ENCODE measurements at places on chromosomes 7 and 10.

DNA sequence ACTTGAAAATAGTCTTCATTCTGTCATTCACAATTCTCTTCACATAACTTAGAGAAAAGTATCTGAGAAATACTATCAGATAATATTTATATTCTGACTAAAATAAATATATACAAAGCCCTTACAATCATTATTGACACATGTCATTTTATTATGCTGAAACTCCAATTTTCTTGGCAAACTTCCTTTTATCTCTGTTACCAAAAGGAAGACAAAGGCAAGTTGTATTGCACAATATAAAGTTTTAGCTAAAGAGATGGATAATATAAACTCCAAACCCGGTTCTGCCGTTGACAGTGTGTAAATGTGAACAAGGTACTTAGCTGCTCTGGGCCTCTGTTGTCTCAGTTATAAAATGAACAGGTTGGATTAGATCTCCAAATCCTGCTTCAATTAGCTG is 99.0 kb upstream of the MDFIC start:
- DNase-seq: no peak

- DNase-seq: no peak
Observed at GRCh38 chr7:17094963-17095574, 203.4 kb upstream of the AHR start.

DNA sequence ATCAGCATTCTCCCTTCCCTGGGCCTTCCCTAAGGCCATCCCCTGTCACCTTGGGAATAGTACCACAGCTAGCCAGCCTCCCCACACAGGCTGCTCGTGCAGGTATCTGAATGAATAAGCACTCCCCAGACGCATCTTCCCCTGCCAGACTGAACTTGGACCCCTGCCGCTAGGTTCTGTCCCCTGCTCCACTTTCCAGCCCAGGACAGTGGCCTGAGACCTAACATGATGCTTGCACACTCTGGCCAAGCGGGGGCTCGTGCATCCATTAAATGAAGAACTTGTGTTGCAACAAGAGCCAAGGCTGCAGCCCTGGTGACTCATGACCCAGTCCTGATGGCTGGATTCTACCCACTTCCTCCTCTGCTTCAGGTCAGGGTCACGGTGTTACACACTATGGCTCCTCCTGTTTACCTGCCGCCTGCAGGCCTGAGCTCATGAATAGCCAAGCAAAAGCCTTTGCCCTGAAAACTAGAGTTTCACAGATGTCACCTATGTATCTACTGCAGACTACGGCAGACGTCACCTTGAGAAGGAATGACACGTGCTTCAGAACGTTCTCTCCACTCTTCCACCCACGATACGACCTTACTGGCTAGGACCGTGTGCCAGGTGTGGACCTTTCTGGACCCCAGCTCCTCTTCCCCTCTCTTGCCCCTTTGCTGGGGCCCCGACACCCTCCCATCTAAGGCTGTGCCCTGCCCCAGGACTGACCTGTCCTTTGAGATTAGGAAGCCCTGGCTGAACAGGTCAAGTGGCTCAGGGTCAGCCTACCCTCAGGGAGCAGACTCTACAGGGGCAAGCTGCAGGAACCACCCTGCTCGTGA is 6.5 kb downstream of the ASB13 start:
- DNase-seq: no peak

DNA sequence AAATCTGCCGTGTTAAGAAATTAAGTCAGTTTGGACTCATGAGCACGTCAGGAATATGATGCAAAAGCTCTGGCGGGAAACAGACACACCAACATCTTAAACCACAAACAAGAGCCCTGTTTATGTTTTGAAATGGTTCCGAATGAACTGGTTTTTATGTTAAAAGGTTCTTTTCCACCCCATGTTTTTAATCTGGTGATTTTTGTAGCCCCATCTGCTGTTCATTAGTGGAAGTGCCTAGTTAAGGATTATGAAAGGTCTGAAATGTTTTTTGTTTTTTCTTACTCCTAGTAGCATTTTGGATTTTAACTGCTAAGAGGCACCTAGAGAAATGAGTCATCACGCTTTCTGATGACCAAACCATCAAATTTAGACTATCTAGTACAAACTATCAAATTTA is 404.1 kb upstream of the MKI67 start:
- no peak for DNase-seq

GRCh38 chr10:5563321-5563961 is 38.7 kb downstream of the CALML3 start:
- no peak for DNase-seq

DNA sequence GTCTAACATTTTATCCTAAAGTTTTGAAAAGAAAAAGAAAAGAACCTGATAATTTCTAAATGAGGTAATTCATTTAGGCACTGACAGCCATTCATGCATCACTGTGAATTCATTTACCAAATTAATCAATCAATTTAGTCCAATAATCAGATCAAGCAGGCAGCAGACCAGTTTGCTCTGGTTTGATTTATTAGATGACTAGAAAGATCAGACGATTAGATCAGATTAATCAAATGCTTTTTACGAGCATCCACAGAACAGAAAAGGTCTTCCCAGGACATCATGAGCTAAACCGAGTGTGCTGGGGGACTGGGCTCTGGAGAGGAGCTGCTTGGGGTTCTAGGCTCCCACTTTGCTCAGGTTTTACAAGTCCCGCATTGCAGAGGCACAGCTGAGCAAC is 226.5 kb upstream of the MYO3A start:
- DNase-seq: no peak
